Stimulated activated CD4-positive, alpha-beta T cell treated with anti-CD3 and anti-CD28 coated beads, Interleukin-4, amount 100 ng/mL, for 48 hours (primary cell): ENCODE measurements at places on chromosomes 1 and 21.

GRCh38 chr1:14597343-14598006, 1.0 kb upstream of the KAZN start:
- DNase-seq: no peak

GRCh38 chr21:16589006-16589898, 859.5 kb downstream of the USP25 start:
- DNase-seq: no peak

GRCh38 chr1:119541389-119541788, 34.4 kb downstream of the HSD3B1 start:
- DNase-seq: no peak

DNA sequence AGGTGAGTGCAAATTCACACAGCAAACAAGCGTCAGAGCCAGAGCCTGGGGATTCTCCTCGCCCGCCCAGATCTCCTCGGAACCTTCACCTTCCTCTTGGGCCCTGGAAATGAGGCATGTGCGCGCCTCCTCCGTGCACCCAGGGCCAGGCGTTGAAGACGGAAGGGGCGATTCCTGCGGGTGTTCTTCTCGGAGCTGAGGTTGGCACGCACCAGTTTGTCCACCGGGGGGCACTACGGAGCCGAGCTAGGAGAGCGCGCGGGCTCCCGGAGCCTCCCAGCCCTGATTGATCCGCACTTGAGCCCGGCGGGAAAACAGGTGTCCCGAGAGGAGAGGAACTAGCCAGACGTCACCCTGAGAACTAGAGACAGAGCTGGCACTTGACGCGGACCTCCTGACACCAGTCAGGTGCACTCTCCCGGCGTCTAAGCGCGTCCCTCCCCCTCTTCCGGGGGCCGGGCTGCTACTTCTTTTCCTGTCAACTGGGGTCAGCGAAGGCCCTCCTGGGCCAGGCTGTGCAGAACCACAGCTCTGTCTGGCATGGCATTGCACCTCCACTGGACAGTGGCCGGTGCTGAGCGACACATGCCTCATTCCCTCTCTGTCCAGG, 18.3 kb upstream of the SERINC2 start:
- peak; percentile 81 for DNase-seq

- no peak for DNase-seq
Observed at GRCh38 chr1:28273216-28273860, 14.0 kb downstream of the SESN2 start.

GRCh38 chr1:232149287-232150201, 480.4 kb downstream of the SIPA1L2 start:
- DNase-seq: no peak

DNA sequence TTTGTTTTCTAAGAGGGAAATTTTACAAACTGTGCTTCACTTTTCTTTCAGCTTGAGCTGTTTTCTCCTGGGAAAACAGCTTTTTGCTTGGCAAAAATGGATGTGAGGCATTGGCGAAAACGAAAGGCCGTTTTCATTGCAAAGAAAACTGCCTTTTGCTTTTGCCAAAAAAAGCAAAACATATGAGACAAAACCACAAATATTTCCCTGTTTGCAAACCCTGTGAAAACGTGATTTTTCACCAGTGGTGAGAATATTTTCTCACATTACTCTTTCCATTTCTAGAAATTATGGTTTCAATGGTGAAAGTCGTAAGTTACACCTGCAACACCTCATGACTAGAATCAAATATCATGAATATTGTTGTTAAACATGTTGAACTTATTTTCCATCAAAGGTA, 74.0 kb upstream of the ZBTB18 start:
- no peak for DNase-seq

- DNase-seq: no peak
Observed at GRCh38 chr1:151775894-151776664, 12.8 kb upstream of the MRPL9 start.

GRCh38 chr1:201653233-201653632, 114.3 kb downstream of the NAV1 start:
- no peak for DNase-seq

GRCh38 chr1:172163498-172164215, 256.8 kb upstream of the C1orf105 start:
- no peak for DNase-seq

- DNase-seq: no peak
Observed at GRCh38 chr21:29077651-29078090, 4.2 kb upstream of the CCT8 start.

GRCh38 chr1:12040457-12041051, 21.3 kb downstream of the MIIP start:
- DNase-seq: no peak

- DNase-seq: no peak
Observed at GRCh38 chr1:60864722-60865121, 217.6 kb upstream of the NFIA start.

DNA sequence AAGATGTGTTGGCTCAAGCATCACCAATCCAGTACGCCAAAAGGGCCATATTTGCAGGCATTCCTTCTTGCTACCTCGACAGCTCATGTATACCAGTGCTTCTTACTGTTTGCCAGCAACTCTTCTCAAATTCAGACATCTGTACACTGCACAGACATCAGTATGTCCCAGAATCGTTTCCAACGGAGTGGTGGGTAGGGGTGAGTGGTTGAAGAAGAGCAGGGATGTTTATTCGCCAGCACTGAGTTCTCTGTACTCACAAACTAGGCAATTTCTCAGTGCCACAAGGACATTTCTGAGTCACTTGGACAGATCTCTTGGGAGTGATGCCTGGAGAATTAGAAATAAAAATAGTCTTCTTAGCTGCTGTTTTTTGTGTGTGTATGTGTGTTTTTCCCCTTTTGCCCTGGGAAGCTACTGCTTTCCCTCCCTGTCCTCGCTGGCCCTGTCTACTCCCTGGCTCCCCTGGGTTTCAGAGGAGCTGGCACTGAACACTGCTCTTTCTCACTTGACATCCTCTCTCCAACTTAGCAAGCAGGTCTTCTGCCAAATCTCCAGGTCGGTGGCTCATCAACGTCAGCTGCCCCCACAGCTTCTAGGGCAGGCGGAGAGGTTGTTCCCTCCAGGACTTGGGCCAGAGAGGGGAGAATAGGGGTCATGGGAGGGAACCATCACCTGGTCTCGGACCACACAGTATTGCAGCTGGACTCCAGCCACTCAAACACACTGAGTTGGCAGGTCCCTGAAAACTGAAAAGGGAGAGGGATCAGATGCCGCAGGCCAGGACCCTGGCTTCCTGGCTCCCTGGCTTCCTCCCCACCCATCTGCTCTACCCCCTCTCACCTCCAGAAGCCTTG, 90.5 kb downstream of the NMNAT2 start:
- no peak for DNase-seq

DNA sequence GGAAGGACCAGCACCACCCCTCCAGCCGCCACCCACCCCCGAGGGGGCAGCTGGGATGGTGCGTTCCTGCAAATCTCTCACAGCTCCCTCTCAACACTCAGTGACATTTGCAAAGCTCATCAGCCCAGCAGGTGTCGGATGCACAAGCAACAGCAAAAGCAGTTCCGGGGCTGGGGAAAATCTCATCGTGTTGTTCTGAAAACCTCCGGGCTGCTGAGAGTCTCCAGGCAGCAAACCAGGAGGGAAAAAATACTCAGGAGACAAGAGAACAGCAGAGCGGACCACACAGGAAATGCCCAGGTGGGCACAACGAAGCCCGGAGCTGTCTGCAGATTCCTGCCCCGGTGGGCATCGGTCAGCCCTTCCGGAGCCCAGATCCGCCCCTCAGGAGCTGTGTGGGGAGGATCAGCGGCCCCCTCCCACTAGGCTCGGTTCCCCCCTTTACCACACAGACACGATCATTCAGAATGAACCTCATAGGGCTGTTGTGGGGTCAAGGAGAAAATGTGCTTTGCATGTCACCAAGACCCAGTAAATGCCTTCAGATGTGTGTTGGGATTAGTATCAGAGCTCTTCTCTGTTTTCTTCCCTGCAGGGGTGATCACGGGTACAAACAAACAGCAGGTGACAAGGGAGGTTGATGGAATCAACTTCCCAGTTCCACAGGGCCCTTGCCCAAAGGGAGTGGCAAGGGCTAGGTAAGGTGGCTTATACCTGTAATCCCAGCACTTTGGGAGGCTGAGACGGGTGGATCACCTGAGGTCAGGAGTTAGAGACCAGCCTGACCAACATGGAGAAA, 127.0 kb upstream of the TIAM1 start:
- DNase-seq: no peak

GRCh38 chr1:226526801-226527595, 21.6 kb upstream of the STUM start:
- no peak for DNase-seq

GRCh38 chr1:89271341-89272015, 1.2 kb downstream of the GBP5 start:
- DNase-seq: no peak

- DNase-seq: no peak
Observed at GRCh38 chr1:215517441-215517891, 49.6 kb upstream of the KCTD3 start.

- DNase-seq: no peak
Observed at GRCh38 chr1:24315391-24315790, 3.8 kb upstream of the GRHL3 start.

GRCh38 chr1:29179641-29180184, 2.0 kb downstream of the SRSF4 start:
- DNase-seq: no peak

- no peak for DNase-seq
Observed at GRCh38 chr1:230537456-230537855, 104.8 kb upstream of the COG2 start.
